ENCODE measurements at places on chromosomes 1 and 21.
A peak's percentile ranks its signal among the peaks of the same experiment; 100 is the strongest.

DNA sequence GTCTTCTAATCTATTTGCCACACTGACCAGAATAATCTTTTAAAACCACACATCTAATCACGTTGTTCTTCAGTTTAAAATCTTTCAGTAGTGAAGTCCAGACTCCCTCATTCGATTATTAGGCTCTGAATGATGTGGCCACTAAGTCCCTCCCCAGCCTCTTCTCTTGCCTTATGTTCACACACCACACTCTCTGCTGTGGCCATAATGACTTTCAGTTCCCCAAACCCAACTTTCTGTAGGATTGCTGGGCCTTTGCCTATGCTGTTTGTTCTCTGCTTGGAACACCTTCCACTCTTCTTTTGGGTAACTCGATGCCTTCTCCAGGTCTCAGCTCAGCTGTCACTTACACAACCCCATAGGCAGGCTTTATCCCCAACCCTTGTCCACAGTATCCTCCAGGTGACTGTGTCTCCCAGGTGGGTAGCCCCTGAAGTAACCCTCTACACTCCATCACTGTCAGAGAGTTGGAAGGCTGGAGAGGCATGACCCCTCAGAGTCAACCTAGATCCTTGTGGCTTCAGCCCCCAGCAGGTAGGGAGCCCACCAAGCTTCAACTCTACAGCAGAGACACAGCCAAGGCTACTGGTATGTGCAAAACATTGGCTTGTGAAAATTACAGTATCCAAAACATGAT is 8.4 kb upstream of the SLC37A1 start:
- DNase-seq: no peak

DNA sequence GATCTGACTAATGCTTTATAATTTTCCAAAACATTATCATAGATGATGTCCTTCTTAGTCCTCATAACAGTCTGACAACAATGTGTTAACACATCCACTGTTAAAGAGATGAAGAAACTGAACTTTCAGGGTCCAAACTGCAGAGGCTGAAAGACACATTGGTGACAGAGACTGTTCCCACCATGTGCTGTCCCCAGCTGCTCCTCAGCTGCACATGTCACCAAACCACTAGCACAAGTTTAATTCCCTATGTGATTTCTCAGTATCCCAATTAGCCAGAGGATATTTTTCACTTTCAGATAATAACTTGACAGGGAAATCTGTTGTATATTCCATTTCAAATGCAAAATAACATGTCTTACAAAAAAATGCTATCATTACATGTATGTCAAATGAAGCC is 24.6 kb downstream of the LAMC2 start:
- no peak for DNase-seq

DNA sequence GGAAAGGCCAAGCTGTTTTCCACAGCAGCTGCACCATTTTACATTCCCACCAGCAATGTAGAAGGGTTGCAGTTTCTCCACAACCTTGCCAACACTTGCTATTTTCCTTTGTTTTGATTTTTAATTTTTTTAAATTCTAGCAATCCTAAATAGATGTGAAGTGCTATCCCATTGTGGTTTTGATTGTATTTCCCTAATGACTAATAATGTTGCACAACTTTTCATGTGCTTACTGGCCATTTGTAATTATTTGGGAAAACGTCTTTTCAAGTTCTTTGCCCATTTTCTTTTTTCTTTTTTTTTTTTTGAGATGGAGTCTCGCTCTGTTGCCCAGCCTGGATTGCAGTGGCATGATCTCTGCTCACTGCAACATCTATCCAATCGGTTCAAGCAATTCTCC is 53.9 kb downstream of the VCAM1 start:
- no peak for DNase-seq

DNA sequence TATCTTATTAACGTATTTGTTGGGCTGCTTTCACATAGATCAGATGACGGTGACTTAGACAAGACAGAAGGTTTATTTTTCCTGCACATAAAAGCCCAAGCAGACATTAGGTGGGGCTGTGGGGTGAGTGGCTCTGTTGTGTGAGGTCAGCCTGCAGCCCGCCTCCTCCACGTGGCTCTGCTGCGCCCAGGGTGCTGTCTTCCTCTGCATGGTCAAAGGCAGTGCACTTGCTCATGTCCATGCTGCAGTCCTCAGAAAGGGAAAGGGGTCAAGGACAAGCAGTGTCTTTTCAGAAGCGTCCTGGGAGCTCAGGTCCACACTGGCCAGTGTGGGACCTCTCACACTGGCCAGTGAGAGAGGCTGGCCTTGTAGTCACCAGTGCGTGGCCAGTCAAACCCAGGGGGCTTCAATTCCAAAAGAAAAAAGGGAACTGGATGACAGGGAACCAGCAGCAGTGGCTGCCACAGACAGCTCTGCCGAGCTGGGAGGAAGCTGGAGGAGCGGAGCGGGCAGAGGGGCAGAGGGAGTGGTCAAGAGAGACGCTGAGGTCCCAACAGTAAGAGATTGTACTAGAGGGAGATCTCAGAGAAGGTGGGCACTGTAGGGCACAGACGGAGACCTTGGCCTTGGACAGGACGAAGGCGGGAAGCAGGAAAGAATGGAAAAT is 35.9 kb upstream of the SLC45A1 start:
- DNase-seq: no peak

- DNase-seq: no peak
Observed at GRCh38 chr1:219039682-219040154, 134.0 kb upstream of the LYPLAL1 start.

- DNase-seq: peak; percentile 62
Observed at GRCh38 chr1:184296466-184297243, 90.2 kb upstream of the C1orf21 start.

GRCh38 chr21:42027822-42028765 is 17.9 kb upstream of the ZBTB21 start:
- DNase-seq: no peak

DNA sequence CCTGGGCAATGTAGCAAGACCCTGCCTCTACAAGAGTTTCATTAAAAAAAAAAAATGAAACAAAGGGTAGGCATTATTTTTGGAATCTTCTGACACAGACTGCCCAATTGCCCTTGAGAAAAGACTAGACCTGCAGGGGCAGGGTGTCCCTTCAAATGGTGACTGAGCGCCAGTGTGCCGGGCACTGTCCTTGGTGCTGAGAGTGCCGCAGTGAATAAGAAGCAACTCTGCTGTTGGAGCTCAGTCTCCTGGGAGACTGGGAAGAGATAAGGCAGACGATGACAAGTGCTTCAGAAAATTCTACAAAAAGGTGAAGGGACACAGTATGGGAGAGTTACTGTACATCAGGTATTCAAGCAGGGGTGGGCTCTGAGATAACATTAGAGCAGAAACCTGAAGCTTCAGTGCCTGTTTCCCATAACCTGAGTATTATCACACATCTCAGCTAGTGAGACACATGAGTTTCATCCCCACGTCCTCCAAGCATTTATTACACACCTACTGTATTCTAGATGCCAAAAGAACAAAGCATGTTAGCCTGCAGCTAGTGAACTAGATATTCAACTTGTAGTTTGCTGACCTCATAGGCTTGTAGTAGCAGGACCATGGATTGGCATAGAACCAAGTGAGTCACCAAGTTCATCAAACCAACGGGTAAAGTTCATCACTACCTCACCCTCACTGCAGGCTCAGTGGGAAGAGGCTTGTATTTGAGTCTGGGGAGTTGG is 18.4 kb upstream of the RPL11 start:
- DNase-seq: peak; percentile 36

DNA sequence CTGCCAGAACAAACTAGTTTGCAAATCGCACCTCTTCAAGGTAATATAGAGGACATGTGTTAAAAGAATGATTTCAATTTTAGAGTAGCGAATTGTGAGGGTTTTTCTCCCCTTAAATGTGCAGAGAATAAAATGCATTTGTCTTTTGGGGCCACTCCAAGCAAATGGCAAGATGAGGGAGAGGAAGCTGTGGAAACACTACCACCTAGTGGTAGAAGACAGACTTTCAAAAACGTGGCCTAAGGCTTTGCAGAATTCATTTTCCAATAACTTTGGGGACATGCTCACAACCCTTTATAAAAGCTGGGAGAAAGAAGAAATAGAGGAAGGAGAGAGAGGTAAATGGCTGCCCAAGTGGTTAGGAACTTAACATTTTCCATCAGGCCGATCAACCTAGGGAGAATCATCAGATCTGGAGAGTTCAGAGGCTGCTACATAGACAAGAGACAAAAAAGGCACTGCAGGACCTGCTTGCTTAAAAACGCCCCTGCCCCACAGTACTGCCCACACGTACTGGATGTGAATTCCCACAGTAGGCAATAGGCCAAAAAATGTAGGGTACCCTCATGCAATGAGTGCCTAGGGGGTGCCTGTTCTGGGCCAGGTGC is 15.7 kb upstream of the RCAN1 start:
- DNase-seq: peak; percentile 76

DNA sequence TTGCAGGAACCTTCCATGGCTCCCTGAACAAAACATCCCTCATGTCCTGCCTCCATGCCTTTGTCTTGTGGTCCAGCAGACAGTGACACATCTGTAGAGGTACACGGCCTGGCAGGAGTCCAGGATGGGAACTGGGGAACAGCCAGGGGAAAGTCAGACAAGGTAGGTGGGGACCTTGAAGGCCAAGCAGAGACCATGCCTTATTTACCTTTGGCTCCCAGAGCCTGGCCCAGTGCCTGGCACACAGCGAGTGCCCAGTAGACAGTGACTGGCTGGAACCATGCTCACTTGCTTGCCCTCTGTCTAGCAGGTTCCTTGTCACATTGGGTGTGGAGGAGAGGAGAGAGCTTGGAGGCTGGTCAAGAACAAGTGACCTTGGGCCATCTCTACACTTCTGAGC is 81.0 kb downstream of the BCAR3 start:
- DNase-seq: no peak

DNA sequence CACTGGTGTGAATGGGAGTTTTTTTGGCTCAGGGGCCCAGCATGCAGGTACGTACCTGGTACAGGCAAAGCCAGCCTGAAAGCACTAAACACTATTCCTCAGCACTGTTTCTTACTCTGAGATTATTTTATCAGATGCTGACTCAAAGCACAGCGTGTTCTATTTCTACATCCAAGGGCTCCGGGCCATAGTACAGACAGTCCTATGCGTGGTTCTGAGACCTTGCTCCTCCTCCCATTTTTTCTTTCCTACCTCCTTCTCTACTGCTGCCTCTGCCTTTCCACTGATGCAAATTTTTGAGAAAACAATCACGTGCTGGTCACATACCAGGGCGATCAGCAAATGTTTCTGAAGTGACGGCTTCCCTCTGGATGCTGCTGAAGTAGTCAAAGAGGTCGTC is 36.3 kb downstream of the PDPN start:
- no peak for DNase-seq

DNA sequence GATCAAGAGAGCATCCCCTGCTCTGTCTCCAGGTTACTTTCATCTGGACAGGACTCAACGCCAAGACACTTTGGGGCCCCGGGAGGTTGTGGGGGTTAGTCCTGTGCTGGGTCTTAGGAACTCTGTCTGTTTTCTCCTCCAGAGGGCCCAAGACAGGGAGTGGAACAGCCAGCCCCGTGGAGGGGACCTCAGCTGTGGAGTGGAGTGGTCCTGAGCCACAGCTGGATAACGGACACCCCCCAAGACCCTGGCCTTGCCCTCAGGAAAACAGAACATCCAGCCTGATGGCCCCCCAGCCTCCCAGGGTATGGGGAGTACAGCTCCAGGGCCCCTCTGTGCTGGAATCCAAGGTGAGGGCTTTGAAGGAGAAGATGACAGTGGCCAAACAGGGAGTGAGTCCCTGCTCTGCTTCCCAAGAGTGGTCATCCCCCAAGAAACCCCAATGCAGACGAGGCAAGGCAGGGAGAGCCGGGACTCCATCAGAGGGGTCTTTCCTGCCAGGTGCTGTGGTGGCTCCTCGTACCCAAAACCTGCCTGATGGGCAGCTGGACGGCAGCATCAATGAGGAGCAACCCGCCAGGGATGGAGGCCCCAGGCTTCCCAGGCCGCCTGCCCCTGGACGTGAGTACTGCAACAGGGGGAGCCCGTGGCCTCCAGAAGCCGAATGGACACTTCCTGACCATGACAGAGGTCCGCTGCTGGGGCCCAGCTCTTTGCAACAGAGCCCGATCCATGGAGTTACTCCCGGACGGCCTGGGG is 3.5 kb downstream of the KIAA1614 start:
- no peak for DNase-seq

- no peak for DNase-seq
Observed at GRCh38 chr1:31642897-31643296, 1.8 kb downstream of the PEF1 start.

DNA sequence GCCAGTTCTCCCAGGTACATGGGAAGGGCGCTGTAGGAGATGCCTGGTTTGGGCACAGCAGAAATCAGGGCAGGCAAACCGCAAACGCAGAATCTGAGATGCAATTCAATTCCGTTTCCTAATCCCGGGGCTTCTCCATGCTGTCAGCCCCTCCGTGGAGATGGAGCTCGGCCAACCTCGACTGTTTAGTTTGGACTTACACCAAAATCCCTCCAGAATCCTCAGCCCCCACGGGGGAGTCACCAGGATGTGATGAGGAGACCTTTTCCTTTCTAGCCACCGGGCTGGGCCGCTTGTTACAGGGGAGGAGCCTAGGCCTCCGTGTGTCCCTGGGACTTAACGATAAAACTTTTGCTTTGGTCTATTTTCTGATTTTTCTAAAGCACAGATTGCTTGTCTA is 7.9 kb downstream of the SLC2A7 start:
- no peak for DNase-seq

DNA sequence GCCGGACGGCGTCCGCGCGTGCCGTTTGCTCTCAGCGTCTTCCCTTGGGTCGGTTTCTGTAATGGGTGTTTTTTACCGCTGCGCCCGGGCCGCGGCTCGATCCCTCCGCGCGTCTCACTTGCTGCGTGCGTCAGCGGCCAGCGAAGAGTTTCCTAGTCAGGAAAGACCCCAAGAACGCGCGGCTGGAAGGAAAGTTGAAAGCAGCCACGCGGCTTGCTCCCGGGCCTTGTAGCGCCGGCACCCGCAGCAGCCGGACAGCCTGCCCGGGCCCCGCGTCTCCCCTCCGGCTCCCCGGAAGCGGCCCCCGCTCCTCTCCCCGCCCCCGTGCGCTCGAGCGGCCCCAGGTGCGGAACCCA is 159.8 kb downstream of the RUNX1 start:
- peak; percentile 58 for DNase-seq

DNA sequence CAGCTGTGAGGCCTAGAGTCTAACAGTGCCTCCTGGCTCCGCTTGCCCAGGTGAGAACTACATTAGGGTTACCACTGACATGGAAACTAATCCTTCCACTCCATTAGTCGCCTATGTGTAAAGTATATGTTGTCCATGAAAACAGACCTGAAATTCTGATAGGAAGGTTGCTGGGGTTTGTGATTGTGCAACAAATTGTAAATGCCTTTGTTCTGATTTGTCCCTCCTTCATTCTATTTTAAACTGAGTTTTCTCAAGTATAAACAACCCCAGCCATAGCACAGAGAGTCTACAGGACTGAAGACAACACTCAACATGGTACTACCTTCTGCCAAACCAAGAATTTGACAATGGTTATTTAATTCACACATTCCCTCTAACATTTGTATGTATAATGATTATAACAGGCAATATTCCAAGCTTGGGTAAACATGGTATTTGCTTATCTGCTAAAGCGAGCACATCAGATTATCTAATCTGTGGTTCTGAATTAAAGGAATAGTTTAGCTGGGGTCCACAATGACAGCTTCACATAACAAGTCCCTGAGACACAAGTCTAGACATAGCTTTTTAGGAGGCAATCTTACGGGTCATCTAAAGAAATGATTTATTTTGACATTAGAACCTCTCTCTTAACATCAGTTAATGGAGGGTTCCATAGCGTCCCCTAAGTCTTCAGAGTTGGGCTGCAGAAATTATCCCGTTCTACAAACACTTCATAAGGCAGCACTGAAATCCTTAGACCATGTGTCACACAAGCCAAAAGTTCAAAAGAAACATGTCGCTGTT is 633.0 kb downstream of the SMYD3 start:
- DNase-seq: no peak

Data from hematopoietic multipotent progenitor cell (in vitro differentiated cells).